M059J (cell line): ENCODE measurements at places on chromosomes 1 and 21. TPM values are rescaled to one million over a fixed set of nuclear protein-coding genes. Genes with fewer than 3 reads are reported as not detected.

The BSND gene
- total RNA-seq: not detected in 2 replicates

The PBXIP1 gene
- total RNA-seq: 66.7 and 97.9 TPM in 2 replicates

The ATP1A2 gene
- 0.05 TPM in 1 of 2 replicates, not detected in the other for total RNA-seq

The IL12RB2 gene
- total RNA-seq: 0.30 and 0.62 TPM in 2 replicates

The PCAT6 gene
- 0.69 TPM in 1 of 2 replicates, not detected in the other for total RNA-seq

The ECE1 gene
- total RNA-seq: 88.5 and 125 TPM in 2 replicates

The RIMS3 gene
- total RNA-seq: 0.64 and 1.6 TPM in 2 replicates

The UMODL1 gene
- total RNA-seq: not detected in 2 replicates

The TMEM269 gene
- total RNA-seq: 0.02 TPM in 1 of 2 replicates, not detected in the other

The NBPF12 gene
- total RNA-seq: 1.7 and 4.4 TPM in 2 replicates

The THEM5 gene
- not detected in 2 replicates for total RNA-seq

The OPRD1 gene
- total RNA-seq: not detected in 2 replicates

The EXTL1 gene
- 0.34 TPM in 1 of 2 replicates, not detected in the other for total RNA-seq

GRCh38 chr1:42746436-42747105 lies 6.5 kb upstream of the CLDN19 start:
- DNase-seq: no peak

DNA sequence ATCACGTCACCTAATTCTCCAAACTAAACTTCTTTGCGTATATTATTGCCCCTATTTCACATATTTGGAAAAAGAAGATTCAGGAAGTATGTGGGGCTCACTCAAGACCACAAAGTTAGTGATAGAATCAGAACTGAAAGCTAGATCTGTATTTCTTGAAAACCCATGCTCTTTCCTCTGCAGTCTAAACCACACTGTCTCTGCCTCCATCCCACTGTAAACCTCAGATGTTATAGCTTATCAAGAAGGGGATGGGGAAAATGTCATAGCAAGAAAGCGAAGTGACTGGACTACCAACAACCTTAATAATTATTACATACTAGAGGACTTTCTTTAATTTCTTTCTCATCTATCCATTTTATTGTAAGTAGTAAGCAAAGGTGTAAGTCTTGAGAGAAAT lies 257.7 kb upstream of the SGIP1 start:
- DNase-seq: no peak

DNA sequence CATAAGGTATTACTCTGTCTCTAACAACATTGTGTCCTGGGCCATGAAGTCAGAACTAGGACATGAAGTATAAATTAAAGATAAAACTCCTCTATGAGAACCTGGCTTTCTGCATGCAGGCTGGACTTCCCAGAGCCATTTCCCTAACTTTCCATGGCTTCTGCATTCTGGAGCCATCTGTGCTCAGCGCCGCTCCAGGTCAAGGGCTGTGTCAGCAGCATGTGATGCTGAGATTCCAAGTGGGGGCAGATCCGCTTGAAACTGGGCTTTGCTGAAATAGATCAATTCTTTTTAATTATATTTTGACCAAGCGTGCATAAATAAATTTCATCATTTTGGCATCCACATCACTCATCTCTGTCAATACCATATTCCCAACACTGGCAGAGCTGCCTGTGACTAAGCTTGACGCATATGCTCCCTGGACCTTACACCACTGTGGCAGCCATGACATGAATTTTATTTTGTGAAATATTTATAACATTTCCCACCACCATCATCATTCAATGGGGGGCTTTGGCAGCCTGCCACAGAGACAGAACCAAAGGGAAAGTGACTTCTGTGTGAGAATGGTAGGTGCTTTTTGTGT lies 110.4 kb upstream of the KCNK1 start:
- no peak for DNase-seq

DNA sequence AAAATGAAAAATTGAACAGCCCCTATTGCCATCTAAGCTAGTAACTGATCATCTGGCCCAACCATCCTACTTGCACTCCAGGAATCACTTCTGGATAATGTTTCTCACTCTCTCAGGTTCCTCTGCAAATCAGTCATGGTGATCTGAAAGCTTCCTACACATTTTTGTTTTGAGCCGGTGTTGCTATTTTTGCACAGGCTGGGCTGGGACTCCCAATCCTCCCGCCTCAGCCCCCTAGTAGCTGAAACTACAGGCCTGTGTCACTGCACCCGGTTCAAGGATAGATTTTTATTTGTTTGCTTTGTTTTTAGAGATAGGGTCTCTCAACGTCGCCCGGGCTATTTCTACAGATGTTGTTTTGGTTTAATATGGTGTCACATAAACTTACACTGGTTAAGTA lies 40.5 kb upstream of the HMCN1 start:
- DNase-seq: no peak

DNA sequence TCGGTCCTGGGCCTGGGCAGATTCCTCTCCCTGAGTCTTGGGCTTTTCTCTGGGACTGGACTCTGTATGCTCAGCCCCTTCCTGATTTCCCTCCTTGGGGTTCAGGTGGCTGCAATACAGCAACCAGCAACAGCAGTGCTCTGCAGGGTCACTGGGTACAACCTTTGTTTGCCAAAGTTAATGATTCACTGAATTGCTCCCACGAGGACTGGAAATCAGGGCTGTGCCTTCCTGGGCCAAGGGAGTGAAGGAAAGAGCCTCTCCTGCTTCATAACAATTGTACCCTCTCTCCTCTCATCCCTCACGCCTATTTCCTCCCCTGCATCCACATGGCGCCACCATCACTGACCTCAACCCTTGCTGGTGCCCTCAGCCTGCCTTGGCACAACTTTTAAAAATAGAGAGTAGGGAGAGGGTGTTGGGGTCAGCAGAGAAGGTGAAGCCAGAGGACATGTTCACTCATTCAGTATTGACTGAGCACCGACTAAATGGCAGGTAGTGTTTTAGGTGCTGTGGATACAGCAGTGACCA lies 52.8 kb upstream of the GOLT1A start:
- DNase-seq: no peak

GRCh38 chr1:89986020-89986419 lies 8.9 kb upstream of the ZNF326 start:
- DNase-seq: no peak

DNA sequence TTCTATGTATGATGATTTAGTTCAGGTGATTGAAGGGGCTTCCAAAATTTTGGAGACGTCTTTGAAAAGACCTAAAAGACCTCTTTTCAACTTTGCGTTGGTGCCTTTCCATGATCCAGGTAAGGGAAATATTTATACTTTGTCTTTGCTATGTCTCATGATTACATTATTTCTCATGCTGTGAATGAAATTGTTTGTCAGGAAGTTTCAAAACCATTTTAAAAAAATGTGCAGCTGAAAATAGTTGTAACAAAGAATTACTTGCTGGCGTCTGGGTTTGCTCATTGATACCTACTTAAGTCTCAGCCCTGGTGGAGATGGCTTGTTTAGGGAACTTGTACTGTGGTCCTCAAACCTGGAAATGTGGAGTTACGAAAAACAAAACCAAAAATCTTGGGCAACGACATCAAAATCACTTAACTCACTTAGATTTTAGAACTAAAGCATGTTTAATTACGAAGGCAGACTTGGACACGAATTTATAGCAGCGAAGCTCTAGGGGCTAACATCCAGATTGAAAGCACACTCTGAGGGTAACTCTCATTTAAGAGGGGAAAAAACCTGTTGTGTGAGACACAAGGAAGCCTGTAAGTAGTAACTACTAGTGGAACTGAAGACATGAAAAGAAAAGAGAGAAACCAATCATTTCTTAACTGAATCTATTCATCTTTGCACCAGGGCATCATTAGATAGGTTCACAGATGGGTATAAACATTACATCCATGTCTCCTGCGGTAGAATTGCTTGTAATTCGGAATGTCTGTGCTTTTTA lies 924 bp downstream of the HMCN1 start:
- no peak for DNase-seq

DNA sequence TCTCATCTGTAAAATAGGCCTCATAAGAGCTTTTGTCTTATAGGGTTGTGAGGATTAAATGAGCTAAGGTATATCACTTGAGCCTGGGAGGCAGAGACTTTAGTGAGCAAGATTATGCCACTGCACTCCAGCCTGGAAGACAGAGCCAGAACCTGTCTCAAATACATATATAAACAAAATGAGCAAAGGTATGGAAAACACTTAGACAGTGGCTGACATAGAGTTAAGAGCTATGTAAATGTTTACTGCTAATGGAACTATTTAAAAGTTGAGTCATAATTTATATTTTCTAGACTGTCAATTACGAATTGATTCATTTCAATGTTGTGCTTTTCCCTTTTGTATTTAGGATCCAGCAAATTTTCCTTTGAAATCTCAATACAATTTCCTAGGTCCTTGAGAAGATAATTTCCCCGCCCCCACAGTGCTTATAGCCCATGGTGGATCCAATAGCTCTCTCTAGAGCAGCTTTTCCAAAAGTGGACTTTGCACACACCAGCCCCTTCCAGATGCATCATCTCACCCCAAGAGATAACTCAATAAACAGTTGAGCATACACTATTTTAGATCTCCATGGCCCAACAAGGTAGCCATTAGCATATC lies 21.8 kb upstream of the RUNX3 start:
- DNase-seq: no peak

DNA sequence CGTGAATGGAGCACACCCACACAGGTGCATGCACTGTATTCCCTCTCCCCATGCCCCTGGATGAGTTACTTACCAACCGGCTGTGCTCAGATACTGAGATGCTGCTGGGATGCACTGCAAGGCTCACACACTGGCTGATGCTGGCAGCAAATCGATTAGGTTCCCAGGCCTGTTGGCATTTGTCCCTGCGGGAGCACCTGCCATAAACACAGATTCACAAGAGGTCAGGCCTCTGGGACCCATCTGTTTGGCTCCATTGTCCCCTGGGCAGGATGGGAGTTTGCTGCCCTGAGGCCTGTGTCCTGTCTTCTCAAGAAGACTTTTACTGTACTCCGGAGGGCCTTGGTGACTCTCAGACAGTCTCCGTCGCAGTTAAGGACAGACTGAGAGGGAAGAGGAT lies 145.4 kb downstream of the PLXNA2 start:
- no peak for DNase-seq

GRCh38 chr1:162230096-162230495 lies 146.6 kb downstream of the SPATA46 start:
- peak; percentile 56 for DNase-seq

GRCh38 chr1:209190591-209191261 lies 392.8 kb upstream of the CAMK1G start:
- peak; percentile 71 for DNase-seq

DNA sequence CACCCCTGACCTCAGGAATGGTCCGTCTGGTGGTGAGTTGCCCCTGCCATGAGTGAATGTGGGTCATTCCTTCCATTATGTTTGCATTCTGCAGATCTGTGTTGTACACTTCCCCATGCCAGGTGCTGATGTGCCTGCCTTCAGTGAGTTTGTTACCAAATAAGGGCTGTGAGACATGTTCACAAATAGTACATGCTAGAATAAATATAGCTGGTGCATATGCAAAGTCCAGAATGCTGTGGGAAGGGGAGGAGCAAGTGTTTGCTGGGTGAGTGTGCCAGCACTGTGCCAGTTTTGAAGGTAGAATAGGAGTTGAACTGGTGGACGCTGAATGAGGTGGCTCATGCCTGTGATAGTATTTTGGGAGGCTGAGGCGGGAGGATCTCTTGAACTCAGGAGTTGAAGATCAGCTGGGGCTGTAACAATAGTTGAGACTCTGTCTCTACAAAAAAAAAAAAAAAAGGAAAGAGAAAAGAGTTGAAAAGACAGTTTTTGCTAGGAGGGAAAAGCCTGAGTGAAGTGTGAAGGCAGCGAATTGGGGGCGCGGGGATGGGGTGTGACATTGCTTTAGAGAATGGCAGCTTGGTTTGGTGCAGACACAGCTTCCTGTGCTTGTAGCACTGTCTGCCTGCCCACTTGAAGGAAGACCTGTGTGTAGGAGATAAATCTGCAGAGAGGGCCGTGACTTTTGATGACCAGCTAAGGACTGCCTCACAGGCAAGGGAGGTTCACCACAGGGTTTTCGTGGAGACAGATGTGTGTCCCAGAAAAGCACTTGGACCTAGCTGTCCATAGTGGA lies 61.1 kb downstream of the LGR6 start:
- no peak for DNase-seq

DNA sequence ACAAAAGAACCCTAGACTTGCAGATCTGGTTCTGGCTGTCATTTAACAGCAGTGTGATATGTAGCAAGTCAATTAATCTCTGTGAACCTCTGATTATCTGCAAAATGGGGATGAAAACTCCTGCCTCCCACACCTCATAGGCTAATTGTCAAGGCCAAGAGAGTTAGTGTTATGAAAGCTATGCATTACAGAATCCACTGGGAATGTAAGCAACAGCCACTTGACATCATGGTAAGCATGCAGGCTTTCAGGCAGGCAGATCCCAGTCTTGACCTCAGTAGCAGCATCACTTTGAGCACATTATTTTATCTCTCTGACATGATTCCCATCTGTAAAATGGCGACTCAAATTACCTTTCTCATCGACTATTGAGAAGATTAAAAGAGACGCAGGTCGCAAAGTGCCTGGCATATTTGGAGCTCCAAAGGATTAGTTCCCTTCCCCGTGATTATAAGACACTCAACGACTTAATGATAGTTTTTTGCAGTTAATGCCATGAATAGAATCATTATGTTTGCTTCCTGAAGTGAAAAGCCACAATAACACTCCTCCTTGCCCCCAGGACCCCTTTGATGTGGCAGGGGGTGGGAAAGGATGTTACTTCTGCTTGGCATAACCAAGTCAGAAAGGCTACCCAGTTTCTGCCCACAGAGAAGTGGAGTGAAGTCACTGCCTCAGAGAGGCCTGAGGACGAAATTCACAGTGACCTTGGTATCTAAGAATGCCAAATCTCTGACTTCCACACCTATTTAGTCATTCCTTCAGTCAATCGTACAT lies 273.0 kb upstream of the NFIA start:
- no peak for DNase-seq

DNA sequence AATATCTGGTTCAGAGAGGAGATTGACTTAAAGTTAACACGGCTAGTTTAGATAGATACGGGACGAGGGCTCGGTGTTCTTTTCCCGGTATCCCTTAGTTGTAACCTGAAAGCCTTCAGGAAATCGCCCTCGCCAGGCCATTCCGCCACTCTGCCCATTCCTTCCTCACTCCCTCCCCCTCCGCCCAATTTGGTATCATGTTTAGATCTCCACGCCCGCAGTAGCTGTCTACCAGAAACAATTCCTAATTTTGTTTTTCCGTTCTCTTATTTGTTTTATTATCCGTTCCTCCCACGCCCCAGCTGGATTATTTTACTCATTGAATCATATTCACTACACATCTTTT lies 685 bp upstream of the VAMP4 start:
- peak; percentile 71 for DNase-seq

GRCh38 chr1:168636200-168636599 lies 59.8 kb downstream of the XCL1 start:
- DNase-seq: peak; percentile 37

- DNase-seq: no peak
These were observed 269.3 kb upstream of the LYPLAL1 start for GRCh38 chr1:218904416-218904815.
